Left renal pelvis (tissue), 4 donors: ENCODE measurements at places on chromosomes 13 and 19. TPM values are rescaled to one million over a fixed set of nuclear protein-coding genes. Genes with fewer than 3 reads are reported as not detected.

The ZFP14 gene
- polyA plus RNA-seq, result 9.4 TPM

The OR7E24 gene
- not detected for polyA plus RNA-seq

The HSD17B14 gene
- 8.3 TPM for polyA plus RNA-seq

The ZNF675 gene
- polyA plus RNA-seq, result 19.3 TPM

The SIGLEC5 gene
- polyA plus RNA-seq, result 0.57 TPM

The TTC9B gene
- not detected for polyA plus RNA-seq

The ANKLE1 gene
- 0.76 TPM for polyA plus RNA-seq

The SIGLEC8 gene
- polyA plus RNA-seq, result not detected

The FBN3 gene
- 61.6 TPM for polyA plus RNA-seq

The KLK4 gene
- not detected for polyA plus RNA-seq

The KIR2DL4 gene
- not detected for polyA plus RNA-seq

The KLF12 gene
- polyA plus RNA-seq, result 48.6 TPM

The TEKTIP1 gene
- polyA plus RNA-seq, result 3.2 TPM

The TMEM147 gene
- 88.3 TPM for polyA plus RNA-seq

The RXFP2 gene
- 9.2 TPM for polyA plus RNA-seq

The FSD1 gene
- polyA plus RNA-seq, result 8.8 TPM

The COL5A3 gene
- 1.3 TPM for polyA plus RNA-seq

The RNF17 gene
- 0.72 TPM for polyA plus RNA-seq

The FGF9 gene
- polyA plus RNA-seq, result 20.3 TPM
